A673 (cell line): ENCODE measurements at places on chromosomes 3 and 15. TPM values are rescaled to one million over a fixed set of nuclear protein-coding genes. Genes with fewer than 3 reads are reported as not detected.
A peak's percentile ranks its signal among the peaks of the same experiment; 100 is the strongest.

The SAMD7 gene
- not detected in 2 replicates for total RNA-seq

The ETV5 gene
- 87.4 and 92.9 TPM in 2 replicates for total RNA-seq

The CADPS gene
- total RNA-seq: not detected in 2 replicates

The SACM1L gene
- 29.8 and 32.8 TPM in 2 replicates for total RNA-seq

DNA sequence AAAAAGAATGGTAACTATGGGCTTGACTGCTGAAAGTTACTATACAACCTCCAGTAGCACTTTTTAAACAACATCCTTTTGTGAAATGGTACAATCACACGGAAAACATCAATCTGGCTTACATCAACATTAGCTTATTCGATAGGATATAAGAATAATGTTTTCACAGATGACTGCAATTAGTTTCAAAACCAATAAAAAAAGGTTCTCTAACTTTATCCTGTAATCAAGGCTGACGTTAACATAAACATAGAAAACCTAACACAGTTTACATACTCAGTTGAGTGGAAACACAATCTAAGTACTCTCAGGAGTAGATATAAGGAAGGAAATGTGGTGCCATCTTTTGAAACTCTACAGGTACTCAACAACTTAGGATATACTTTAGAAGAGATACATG lies 102.2 kb downstream of the DLG1 start:
- H3K4me3 ChIP-seq: no peak overlapping the region
- H3K27ac ChIP-seq: no peak overlapping the region
- H3K4me1 ChIP-seq: no peaks in the 10 kb centered on the region
- no peak for DNase-seq

DNA sequence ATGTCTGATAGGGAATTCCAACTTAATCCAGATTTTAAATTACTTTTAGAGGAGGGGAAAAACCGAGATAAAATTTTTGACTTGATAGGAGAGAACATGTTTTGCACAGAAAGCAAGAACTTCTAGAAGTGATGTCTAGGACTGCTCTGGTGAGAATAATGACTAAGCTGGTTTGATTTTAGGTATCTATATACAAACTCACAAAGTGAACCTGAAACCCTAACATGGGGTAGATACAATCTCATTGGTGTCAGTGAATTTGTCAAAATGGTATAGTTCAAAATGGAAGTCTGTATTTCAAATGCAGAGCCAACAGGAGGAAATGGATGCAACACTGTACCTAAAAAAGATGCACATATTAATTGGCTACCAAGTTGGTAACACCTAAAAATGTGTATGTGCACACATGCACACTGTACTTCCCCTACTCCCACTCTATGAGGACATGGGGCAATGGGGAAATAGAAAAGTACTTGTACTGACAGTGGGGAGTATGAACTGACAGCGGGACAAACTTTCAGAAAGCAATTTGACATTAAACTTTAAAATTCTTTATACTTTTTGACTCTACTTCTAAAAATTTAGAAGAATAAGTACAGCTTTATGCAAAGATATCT lies 53.0 kb downstream of the NR1I2 start:
- no peak overlapping the region for H3K27ac ChIP-seq
- no peak for DNase-seq
- no peak overlapping the region for H3K4me3 ChIP-seq
- H3K36me3 ChIP-seq: no peaks in the 10 kb centered on the region
- no peaks in the 10 kb centered on the region for H3K27me3 ChIP-seq
- no peaks in the 10 kb centered on the region for H3K4me1 ChIP-seq

DNA sequence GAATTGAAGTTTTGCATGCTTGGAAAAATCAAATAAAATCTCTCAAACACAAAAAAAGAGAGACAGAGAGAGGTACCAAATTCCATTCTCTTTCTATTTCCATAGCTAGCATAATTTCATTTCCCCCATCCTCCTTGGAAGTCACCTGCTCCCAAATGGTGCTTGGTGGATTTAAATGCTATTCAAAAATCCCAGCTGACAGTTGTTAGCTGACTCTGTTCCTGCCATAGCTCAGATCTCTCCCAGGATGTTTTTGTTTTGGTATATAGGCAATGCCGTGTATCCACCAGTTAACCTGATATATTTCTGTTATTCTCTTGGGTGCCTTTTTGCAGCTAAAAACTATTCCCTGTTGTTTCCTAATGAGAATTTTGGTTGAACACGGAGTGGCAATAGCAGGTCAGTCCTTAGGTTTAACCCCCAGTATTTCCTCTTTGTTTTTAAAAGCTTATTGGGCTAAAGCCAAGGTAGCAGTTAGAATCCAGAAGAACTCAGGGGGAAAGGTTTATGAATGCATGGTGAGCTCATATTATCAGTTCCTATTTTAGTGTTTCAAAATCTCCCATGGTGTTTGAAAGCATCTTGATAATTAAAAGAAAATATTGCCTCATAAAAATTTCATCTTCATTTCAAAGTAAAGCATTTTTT lies 240.0 kb upstream of the GBE1 start:
- no peak for DNase-seq
- H3K27me3 ChIP-seq: no peaks in the 10 kb centered on the region
- H3K4me3 ChIP-seq: no peak overlapping the region
- H3K27ac ChIP-seq: no peak overlapping the region

DNA sequence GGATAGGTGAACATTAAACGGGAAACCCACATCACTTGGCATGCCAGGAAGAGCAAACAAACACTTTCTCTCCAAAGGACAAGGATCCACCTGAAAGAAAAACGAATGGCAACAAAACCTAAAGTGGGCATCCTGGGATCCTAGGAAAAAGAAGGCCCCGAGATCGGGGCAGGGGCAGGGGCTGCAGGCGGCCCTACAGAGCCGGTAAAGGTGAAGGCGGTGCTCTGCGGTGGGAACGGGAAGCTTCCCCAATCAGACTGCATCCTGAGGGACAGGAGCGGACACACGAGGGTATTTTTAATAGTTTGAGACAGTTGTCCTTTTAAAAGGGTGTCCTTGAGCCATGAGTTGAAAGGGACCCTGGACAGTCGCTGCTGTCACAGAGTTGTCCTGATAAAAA lies 24.9 kb upstream of the GABRA5 start:
- H3K4me3 ChIP-seq: no peak overlapping the region
- no peaks in the 10 kb centered on the region for H3K36me3 ChIP-seq
- H3K27ac ChIP-seq: no peak overlapping the region
- H3K27me3 ChIP-seq: no peaks in the 10 kb centered on the region
- no peaks in the 10 kb centered on the region for H3K4me1 ChIP-seq

- DNase-seq: no peak
- no peaks in the 10 kb centered on the region for H3K27me3 ChIP-seq
- peaks cover 24% of the 10 kb centered on the region for H3K4me1 ChIP-seq
- no peaks in the 10 kb centered on the region for H3K36me3 ChIP-seq
- peak overlapping the region; percentile 23 for H3K27ac ChIP-seq
These were observed 2.7 kb downstream of the BCL6 start for GRCh38 chr3:187742351-187743171.

DNA sequence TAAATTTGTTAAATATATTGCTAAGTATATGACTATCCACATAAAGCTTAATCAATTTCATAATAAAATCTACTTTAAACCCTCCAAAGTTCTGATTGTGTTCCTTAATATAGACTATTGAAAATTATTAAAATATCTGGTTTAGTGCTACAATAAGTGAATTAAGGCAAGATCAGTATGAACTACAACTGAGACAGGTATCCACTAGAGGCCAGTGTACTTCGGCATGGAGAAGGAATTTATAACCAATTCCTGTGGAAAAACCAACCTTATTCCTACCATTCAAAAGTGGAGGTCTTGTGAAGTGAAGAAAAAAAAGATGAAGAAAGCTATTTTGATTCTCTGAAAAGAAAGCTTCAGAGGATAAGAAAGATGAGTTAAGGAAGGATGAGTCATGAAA lies 237.7 kb downstream of the SUCLG2 start:
- no peaks in the 10 kb centered on the region for H3K27me3 ChIP-seq
- DNase-seq: no peak
- no peak overlapping the region for H3K4me3 ChIP-seq
- H3K27ac ChIP-seq: no peak overlapping the region
- no peaks in the 10 kb centered on the region for H3K4me1 ChIP-seq

- H3K27me3 ChIP-seq: no peaks in the 10 kb centered on the region
- H3K4me3 ChIP-seq: no peak overlapping the region
- H3K27ac ChIP-seq: no peak overlapping the region
- no peaks in the 10 kb centered on the region for H3K36me3 ChIP-seq
These were observed 854.1 kb downstream of the NAALADL2 start for GRCh38 chr3:175713268-175713667.

DNA sequence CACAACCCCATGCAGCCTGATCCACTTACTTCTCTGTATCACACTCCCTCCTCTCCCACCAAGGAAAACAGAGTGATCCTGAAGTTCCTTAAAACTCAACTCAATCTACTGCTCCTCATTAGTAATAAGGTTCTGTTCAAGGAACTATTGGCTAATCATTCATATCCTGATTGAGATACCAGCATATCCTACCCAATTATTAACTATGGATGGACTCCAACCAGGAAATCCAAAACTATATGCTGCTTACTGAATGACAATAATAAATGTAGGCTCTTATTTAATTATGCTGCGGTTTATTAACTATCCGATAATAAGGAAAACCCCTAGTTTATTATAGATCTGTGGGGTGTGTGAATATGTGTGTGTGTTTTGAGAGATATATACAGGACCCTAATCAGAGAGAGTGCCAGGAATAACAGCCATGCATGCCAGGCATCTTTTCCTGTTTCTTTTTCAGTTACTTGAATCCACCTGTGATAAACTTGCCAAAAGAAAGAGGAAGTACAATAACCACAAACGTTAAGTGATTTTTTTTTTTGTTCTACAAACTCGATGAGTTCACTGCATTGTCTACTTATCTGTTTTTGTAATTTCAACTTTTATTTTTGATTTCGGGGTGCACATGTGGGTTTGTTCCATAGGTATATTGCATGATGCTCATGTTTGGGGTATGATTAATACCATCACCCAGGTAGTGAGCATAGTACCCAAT lies 1031.7 kb upstream of the CFAP20DC start:
- H3K36me3 ChIP-seq: no peaks in the 10 kb centered on the region
- DNase-seq: no peak
- H3K27ac ChIP-seq: no peak overlapping the region
- H3K4me3 ChIP-seq: no peak overlapping the region

GRCh38 chr3:159371961-159372360 lies 570.1 kb downstream of the MFSD1 start:
- no peak for DNase-seq
- H3K27ac ChIP-seq: no peak overlapping the region
- no peak overlapping the region for H3K4me3 ChIP-seq
- H3K27me3 ChIP-seq: no peaks in the 10 kb centered on the region
- H3K4me1 ChIP-seq: no peaks in the 10 kb centered on the region

GRCh38 chr3:153456833-153457545 lies 295.0 kb downstream of the RAP2B start:
- no peak overlapping the region for H3K27ac ChIP-seq
- no peaks in the 10 kb centered on the region for H3K4me1 ChIP-seq
- H3K4me3 ChIP-seq: no peak overlapping the region
- H3K36me3 ChIP-seq: no peaks in the 10 kb centered on the region
- DNase-seq: no peak

DNA sequence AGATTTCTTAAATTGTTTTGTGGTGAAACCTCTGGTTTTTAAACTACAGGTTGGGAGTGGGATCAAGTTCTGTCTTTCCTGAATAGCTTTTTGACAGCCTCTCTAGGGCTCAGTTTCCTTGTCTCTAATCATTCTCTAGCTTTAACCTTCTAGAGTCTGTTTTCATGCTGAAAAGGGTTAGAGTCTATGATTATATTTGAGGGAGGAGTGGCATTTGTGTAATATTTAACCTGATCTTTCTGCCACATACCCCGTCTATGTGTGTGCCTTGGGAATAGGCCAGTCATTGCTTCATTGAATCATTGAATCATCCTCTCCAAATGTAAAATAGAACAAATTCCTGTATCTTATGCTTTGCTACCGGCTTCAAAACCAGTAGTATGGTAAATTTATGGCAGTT lies 204.9 kb downstream of the KLHL25 start:
- no peaks in the 10 kb centered on the region for H3K4me1 ChIP-seq

DNA sequence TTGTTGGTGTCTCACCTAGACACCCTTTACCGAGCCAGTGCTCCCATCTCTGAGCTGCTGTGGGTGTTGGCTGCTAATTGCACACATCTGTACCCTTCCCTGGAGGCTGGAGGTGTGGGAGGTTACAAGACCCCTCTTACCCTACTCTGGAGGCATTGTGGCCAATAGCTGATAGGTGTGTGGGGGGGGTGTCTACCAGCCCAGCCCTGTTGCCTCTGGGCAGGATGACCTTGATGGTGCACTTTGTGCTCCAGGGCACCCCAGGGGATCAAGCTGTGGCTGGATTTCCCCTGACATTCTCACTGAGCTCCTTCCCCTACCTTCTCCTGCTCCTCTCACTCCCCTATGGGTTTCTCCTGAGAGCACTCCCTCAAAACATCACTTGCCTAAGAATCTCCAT lies 104.7 kb upstream of the ADPGK start:
- DNase-seq: no peak
- no peak overlapping the region for H3K27ac ChIP-seq
- H3K4me3 ChIP-seq: no peak overlapping the region
- H3K27me3 ChIP-seq: no peaks in the 10 kb centered on the region

DNA sequence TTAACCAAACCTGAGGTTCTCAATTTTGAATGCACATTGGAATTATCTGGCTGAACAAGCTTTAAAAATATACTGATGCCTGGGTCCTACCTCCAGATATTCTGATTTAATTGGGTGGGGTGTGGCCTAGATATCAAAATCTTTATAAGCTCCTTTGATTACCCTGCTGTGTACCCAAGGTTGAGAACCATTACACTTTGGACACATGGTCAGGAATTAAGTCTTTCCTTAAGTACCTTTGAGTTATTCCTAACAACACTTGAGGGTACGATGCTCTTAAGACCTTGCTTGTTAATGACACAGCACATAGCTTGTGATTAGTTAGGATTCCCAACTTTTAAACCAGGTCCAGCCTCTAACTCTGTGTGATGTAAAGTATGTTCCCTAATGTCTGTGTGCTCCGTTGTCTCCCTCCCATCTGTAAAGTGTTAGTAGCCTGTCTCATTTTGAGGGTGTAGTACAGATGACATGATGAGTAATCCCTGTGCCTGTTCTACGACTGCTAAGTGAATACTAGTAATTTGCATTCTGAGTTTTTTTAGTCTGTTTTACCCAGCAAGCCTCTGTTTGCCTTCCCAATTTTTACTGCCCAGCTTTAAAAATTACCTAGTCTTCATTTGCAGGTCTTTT lies 154.9 kb downstream of the KLHL25 start:
- H3K4me1 ChIP-seq: no peaks in the 10 kb centered on the region
- DNase-seq: peak; percentile 37
- no peaks in the 10 kb centered on the region for H3K27me3 ChIP-seq
- no peak overlapping the region for H3K4me3 ChIP-seq
- H3K36me3 ChIP-seq: no peaks in the 10 kb centered on the region

DNA sequence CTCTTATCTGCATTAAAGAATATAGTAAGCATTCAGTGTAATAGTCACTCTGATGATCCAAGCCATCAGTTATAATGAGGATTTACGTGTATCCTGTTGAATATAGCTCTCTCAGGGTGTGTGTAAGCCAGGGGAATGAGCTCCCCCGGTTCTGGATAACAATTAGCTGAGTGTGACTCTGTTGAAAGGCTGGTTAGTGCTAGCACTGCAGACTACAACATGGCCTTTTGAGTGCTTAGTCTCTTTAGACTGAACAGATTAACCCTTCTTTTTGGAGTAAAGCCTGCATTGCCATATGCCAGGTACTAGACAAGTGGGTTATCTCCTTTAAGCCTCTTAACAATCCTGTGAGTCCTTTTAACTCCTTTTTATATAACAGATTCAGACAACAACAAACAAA lies 119.5 kb downstream of the TMEM108 start:
- no peak overlapping the region for H3K4me3 ChIP-seq
- no peaks in the 10 kb centered on the region for H3K27me3 ChIP-seq
- no peaks in the 10 kb centered on the region for H3K36me3 ChIP-seq
- DNase-seq: no peak
- no peaks in the 10 kb centered on the region for H3K4me1 ChIP-seq

GRCh38 chr3:177124882-177125281 lies 72.4 kb downstream of the TBL1XR1 start:
- no peak overlapping the region for H3K27ac ChIP-seq
- DNase-seq: no peak
- H3K36me3 ChIP-seq: peaks cover 4% of the 10 kb centered on the region
- H3K4me1 ChIP-seq: peaks cover 46% of the 10 kb centered on the region
- H3K4me3 ChIP-seq: no peak overlapping the region
